ENCODE measurements at places on chromosomes 13 and 19.

- DNase-seq = no peak
Observed at GRCh38 chr19:8877854-8878705, 45.9 kb downstream of the MBD3L1 start.

DNA sequence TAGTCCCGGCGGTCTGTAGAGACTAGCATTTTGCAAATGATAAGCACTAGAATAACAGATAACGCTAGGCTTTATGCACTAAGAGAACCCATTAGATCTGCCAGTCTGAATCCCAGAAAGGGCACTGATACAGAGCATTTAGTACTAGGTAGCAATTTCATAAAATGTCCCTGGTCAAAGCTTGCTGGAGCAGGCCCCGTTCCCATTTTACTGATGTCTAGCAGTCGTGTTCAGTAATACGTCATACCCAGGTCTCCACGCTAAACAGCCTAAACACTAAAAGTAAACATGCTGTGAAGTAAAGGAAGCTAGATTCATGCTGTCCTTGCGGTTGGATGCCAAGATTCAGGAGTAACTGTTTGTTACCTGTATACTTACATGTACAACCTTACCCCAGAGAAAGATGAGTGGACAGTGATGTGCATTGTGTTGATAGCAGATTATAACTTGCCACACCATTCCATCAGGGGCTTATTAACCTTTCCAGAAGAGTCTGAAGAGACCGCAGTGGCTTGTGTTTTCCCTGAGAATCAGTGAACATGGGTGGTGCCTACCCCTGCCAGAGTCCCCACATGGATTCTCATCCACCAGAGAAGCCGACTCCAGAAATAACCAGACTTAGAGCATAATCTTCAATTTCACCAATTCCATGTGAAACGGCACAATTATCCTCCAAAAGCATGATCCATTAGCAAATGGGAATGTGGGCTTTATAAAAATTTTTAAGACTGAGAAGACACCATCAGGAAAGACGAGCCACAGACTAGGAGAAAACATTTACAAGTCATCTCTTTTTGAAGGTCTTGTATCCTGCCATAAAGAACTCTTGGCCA is 3.4 kb upstream of the RPS11 start:
- DNase-seq = no peak

DNA sequence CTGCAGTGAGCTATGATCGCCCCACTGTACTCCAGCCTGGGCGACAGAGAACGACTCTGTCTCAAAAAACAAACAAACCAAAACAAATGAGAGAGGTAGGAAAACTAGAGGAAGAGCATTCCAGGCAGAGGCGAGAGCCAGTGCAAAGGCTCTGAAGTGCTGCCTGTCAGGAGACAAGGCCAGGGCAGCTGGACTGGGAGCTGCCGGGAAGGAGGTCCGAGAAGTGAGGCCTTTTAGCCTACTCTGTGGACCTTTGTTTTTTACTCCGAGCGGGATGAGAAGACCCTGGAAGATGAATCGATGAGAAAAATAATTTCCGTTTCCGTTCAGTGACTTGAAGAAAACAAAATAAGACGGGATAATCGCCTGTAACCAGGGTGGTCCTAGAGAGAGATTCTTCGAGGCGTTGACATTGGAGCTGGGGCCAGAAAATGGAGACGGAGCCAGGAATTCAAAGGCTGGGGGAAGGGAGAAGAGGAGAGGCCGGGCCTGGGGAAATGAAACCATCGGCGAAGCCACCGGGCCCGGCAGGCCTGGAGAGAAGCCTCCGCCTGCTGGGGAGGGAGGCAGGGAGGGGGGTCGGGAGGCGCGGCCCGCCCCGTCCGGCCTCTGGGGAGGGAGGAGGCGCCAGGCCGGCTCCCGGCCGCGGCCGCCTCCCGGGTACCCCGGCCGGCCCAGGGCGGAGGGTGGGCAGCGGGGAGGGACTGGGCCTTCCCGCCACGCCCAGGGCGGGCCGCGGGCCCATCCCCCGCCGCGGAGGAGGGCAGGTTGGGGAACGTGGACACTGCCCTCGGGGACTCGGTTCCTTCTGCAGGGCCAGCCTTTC is 7.8 kb upstream of the SERTAD1 start:
- DNase-seq = no peak

GRCh38 chr13:111971891-111972780 is 94.8 kb upstream of the SOX1 start:
- no peak for DNase-seq

DNA sequence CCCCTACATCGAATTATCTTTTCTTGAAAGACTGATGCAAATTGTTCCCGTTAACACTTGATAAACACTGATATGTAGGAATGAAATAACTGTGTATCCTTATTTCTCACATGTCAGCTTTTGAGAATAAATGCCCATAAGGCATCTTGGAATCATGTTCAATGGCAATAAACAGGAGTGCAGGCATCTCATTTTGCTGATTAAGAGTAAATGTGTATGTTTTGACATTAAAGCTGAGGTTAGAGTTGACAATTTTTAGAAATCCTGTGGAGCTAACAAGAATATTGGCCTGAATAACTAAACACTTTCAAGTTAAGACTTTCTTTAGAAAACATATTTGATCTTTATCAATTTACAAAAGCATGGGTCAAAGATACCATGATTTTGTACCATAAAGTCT is 646.2 kb upstream of the MIR17HG start:
- DNase-seq = no peak

- DNase-seq = no peak
Observed at GRCh38 chr13:59960683-59961082, 203.0 kb downstream of the DIAPH3 start.

DNA sequence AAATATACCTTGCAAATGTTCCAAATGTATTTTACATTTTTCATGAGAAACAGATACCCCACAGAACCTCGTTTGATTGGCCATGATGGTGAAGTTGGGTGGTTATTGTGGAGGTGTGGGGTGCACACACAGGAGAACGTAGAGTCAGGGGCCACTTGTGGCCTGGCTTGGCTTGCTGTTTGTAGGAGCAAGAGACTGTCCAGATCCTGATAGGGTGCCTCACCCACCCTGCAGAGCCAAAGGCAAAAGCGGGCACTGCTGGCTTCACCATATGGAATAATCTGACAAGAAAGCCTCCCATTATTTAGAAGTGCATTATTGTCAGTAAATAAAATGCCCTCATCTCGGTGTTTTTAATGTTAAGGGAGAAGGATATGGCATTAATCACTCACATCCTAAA is 330.2 kb downstream of the TEX29 start:
- DNase-seq = no peak

DNA sequence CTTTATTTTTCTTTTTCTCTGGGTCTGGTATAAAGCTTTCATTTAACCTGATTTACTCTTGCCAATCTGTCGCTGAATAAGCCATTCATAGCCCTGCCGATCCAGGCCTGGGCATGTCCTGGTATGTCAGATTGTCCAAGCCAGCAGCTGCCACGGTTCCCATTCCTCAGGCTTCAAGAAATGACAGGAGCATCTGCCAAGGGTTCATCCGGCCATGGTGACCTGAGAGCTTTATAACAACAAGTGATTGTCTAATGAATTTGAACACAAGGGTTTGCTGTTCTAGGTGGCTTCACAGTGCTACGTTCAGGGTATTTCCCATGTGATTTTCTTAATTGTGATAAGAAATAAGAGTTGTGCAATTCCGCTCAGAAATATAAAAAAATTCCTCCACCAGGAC is 20.0 kb downstream of the PNMA8A start:
- no peak for DNase-seq

DNA sequence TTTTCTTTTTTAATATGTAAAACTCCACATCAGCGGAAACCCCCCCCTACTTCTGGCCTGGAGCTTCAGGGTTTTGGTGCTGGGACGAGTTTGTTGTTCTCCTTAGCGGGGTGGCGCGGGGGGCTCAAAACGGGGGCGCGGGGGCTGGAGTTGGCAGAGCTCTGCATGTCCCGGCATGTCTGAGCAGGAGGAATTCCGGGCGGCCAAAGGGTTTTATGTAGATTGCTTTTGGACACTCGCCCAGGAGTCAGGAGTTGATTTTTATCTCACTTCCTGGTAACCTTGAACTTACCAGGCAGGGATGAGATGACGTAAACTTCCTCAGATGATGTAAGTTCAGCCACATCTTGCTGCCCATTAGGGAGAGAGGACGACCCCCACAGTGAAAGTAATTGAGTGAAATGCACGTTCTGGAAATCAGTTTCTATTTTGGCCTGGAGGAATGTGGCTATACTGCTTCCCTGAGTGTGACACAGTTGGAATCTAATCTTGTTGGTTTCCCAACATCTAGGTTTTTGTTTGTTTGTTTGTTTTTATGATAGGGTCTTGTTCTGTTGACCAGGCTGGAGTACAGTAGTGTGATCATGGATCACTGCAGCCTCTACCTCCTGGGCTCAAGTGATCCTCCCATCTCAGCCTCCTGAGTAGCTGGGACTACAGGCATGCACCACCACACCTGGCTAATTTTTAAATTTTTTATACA is 21.0 kb upstream of the GDF15 start:
- no peak for DNase-seq

DNA sequence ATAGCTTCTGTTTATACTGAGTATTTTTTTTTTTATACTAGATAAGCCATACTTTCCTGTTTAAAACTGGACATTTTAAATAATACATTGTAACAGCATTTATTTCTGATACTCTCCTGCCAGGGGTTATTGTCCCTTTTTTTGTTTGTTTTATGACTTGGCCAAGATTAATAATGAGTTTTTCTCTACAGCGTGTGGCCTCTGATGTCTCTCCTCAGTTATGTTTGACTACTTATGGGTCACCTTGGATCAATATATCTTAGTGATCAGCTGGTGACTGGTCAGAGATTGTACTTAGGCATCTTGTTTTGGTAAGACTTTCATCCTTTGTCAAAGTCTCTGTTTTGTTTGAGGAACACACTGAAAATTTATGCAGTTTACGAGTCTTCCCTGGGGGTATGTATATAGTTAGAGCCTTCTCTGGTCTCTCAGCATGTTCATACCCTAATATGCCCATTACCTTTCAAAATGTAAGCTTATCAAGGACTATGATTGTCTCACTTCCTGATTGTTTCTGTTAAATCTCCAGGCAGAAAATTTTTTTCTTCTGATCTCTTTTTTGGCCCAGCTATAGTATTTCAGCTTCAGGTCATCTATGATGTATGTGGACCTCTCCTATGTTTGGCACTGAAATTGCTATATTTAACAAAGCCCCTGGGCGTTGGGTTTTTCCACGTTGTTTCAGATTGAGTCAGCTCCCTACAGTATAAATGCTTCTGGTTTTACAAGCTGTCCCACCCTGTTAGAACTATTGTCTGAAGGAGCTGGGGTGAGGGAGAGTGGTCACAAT is 87.9 kb downstream of the URI1 start:
- no peak for DNase-seq

DNA sequence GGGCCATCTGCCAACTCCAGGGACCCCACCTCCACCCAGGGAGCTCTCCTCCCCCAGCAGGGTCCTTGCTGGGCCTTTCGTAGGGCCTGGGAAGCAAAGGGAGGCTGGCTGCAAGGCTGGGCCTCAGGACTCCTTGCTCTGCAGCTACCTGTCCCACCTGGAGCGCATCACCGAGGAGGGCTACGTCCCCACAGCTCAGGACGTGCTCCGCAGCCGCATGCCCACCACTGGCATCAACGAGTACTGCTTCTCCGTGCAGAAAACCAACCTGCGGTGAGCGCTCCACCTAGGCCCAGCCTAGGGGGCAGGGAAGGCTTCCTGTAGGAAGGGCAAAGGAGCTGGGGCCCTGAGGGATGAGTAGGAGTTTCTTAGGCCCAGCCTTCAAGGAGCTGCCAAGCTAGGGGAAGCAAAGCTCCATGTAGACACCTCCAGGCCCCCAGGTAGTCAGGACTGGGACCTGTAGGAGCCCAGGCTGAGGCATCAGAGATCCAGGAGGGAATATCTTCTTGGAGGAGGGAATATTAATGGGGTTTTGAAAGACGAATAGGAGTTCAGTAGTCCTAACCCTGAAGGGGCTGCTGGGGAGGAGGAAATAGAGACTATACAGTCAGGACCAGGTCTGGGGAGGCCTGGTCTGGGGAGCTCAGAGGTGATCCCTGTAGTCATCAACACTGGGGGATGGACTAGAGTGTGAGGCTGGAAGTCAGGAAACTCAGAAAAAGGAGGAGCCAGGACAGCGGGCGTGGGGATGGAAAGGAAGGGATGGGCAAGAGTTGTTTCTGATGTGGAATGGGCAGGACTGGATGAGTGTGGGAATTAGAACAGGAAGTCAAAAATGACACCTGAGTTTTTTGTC is 16.0 kb downstream of the GNA15 start:
- no peak for DNase-seq

DNA sequence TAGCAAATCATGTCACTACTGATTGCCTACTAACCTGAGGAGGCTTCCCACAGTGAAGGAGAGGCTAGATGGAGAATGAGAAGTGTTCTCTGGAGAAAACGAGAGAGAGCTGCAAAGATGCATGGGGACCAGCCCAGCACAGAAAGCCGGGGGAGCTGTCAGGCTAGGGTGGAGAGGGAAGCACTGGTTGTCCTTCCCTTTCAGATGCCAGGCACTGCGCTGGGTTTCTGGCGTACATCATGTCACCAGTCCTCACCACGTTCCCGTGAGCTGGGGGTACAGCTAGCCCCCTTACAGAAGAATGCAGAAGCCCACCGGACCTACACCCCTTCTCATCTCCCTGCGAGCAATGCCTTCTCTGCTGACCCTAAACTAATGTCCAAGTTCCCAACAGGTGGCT is 86.0 kb downstream of the STK24 start:
- DNase-seq = no peak

DNA sequence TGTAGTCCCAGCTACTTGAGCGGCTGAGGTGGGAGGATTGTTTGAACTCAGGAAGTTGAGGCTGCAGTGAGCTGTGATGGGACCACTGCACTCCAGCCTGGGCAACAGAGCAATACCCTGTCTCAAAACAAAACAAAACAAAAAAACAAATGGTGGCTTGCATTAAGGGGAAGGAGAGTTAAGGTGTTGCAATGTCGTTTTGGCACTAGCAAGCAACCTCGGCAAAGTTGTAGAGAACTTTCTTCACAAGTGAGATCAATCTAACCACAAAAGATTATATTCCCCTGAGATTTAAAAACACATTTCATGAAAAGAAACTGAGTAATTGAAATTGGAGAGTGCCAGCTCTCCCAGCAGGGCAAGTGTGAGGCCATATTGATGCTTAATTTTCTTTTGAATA is 153.7 kb downstream of the KLF5 start:
- DNase-seq = no peak

DNA sequence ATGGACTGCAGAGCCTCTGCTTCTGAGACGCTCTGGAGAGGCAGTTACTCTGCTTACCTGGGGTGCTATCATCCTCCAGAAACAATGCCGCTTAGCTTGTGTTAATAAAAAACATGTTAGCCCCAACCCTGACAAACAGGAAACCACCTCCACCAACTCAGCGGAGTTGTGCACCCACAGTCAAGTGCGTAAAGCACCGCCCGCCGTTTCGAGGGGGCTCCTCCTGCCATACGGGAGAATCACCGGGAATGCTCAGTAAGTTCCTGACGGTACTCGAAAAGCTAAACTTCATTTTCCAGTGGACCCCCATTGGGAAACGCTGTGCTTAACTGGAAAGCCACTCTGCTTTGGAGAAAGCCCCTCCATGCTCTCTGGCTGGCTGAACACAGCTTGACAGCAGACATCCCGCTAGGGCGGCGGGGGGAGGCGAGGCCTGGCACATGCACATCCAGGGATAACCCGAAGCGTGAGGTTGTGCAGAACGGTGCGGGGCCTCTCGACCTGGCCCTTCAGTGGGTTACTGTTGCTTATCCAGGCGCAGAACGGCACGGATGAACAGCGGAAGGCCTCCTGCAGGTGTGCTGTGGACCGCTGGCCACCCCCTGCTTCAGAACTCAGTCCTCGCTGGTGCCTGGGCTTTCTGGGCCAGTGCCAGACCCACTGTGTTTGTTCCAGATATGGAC is 17.1 kb downstream of the GAS6 start:
- no peak for DNase-seq

- no peak for DNase-seq
Observed at GRCh38 chr19:6362351-6362801, 1.0 kb downstream of the CLPP start.

Data from stimulated activated CD4-positive, alpha-beta T cell treated with anti-CD3 and anti-CD28 coated beads, TNF-alpha, amount 100 ng/mL, for 24 hours (primary cell).